ENCODE measurements at places on chromosomes 1 and 21.

DNA sequence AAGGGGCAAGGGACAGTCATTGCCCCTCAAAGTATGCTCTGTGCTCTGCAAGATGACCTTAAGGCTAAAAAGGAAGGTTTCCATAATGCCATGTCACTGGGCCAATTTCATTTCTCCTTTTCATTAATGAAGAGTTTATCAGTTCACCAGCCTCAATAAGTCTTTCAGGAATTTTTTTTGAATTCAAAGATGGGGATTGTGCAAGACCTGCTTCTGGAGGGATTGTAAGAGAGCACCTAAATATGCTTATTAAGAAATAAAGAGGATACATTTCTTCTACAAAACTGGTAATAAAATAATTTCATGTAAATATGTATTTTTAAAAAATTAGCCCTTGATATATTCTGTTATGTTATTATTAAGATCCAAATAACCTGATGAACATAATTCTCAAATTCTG, 86.8 kb upstream of the RGS4 start:
- no peak for DNase-seq

DNA sequence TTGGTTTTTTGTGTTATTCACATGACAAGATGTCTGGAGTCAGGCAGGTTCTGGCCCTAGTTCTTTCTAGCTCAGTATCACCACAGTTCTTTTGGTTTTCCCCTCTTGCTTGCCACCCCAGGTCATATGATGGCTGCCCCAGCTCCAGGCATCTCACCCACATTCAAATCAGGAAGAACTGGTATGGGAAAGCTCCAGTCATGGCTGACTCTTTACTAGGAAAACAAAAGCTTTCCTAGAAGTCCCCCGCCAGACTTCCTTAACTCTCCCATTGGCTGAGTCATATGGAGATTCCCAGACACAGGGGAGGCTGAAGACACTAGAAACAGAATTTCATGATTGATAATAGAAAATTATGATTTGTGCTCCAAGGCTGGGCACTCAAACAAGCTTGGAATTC, 22.1 kb upstream of the EYA3 start:
- no peak for DNase-seq

DNA sequence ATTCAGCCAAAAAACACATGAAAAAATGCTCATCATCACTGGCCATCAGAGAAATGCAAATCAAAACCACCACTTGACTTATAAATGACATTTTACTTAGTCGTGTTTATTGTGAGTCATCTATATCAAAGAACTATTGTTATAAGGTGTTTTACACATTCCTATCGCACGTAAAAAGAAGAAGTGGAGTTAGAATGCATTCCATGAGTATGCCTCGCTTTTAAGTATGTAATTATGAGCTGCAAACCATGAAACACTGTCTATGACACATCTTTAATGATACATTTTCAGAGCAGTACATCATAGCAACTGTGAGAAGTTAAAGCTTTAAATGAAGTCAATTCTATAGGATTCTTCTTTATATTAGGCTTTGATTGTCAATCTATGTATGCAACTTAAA, 614.3 kb upstream of the ADAMTS5 start:
- DNase-seq: no peak

DNA sequence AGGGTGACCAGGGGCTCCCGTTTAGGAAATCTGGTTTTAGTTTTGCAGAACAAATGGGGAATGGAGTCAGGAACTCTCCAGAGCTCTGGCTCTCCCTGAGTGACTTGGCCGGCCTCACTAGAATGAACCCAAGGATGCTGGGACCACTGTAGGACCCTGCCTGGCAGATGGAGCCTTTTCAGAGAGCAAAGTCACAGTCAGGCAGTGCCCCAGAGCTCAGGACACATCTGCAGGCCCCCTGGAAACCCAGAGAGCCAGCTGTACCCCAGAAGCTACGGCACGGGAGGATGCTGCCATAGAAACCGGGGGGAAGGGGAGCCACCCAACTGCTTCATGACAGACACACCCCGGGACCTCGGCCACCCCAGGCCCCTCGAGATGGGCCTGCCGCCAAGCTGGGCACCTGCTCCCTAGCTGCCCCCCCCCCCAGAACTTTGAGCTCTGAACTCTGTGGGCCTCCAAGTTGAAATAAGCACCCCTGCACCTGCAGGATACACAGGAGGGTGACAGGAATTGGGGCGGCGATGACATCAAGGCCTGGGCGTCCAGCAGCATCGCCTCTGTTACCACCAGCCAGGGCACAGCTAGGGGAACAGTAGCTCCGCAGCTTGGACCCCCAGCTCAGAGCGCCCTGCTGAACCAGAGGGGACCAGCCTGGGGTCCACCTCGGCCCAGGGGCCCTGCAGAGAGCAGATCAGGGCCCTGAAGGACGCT, 91.8 kb upstream of the VAMP3 start:
- DNase-seq: no peak

DNA sequence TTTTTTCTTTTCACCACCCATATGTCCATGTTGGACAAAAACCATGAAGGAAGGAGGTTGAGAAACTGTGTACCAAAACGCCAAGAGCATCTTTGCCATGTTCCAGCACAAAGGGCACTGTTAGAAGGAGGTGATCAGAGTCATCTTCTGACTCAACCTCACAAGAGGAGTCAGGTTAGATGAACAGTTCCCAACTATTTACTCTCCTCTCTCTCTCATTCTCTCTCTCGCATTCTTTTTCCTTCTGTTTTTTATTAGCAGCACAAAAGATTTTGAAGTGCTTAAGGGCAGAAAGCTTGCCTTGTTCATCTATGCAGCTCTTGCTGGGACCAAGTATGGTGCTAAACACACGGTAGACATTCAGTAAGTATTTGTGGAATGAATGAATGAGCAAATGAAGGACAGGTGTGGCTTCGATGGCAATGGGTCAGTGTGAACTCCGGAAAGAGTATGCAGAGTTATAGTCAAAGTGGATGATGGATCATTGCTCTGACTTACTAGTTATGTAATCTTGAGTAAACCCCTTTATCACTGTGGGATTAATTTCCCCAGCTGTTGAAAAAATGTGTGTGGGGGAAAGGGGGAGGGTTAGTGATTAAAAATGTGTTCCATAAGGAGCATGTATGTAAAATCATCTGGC, 33.9 kb downstream of the DDR2 start:
- no peak for DNase-seq

- DNase-seq: no peak
These were observed 83.3 kb downstream of the ZFYVE9 start for GRCh38 chr1:52225174-52225573.

DNA sequence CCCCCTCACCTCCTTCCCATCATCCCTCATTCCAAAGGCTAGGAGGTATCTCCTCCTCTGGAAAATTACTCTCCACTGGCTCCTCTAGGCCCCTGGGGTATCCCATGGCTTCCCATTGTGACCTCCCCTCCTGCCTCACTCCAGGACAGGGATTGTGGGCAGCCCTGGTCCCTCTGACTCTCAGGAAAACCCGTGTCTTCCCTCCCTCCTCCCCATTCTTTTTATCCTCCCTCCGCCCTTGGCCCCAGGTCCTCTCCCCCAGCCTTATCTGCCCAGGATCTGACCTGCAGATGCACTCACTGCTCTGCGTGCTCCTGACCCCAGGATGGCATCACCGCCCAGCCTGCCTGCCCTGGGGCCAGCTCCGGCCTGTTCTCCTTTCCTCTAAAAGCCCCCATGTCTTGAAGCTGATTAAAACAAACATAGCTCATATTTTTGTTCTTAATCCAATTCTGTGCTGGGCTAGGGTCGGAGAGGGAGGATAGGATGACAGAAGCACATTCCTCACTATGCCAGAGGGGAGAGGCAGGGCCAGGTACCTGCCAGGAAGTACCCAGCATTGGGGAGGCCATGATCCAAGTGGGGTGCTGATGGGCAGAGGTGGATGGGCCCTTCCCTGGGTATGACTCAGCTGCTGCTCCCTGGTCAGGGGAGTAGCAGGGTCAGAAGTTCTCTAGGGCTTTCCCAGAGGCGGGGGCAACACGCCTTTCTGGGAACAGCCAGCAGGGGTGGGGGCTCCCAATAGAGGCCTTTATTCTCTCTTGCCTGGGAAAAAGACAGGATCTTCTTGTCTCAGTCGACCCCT, 13.8 kb upstream of the UBL4B start:
- no peak for DNase-seq

DNA sequence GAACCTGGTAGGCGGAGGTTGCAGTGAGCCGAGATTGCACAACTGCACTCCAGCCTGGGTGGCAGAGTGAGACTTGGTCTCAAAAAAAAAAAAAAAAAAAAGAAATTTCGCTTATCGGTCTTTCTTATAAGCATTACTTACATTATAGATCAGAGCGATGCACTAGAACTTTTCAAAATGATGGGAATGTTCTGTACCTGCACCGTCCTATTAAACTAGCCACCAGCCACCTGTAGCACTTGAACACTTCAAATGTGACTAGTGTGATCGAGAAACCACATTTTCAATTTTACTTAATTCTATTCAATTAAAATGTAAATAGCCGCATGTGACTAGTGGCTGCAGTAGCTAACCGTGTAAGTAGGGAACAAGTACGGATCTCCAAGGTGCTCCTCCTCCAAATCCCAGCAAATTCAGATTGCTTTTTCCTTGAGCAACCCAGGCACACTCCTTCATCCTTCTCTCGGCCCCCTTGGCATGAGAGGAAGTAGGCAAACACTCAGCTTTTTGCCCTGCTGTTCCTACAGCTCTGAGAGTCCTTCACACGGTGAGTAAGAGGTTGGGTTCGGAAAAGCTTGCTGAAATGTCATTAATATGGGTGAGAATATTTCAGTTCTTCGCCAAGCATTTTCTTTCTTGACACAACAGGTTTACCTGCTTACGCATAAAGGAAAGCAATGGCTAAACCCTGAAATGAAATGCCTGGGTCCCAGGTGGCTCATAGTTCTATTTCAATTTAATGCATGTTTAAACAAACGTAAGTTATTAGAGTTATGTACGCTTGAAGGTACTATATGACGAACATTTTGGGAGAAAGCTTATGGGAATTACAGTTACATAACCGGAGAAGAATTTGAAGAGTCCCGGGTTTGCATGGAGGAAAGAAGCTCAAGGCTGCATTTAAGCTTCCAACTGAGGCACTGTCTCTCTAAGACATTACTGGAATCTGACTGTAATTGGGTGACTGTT, 69.5 kb upstream of the HUNK start:
- no peak for DNase-seq

GRCh38 chr1:115476616-115477015, 138.6 kb upstream of the NGF start:
- no peak for DNase-seq

DNA sequence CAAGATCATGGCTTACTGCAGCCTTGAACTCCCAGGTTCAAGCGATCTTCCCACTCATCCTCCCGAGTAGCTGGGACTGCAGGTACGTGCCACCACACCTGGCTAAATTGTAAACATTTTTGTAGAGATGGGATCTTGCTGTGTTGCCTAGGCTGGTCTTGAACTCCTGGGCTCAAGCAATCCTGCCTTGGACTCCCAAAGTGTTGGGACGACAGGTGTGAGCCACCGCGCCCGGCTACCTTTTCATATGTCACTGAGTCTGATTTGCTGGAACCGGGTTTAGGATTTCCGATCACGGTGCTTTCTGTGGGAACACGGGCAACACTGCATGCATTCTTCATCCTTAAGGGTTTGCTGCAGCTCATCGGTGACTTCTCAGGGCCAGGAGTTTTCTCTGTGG, 32.2 kb upstream of the PCBP3 start:
- DNase-seq: no peak

DNA sequence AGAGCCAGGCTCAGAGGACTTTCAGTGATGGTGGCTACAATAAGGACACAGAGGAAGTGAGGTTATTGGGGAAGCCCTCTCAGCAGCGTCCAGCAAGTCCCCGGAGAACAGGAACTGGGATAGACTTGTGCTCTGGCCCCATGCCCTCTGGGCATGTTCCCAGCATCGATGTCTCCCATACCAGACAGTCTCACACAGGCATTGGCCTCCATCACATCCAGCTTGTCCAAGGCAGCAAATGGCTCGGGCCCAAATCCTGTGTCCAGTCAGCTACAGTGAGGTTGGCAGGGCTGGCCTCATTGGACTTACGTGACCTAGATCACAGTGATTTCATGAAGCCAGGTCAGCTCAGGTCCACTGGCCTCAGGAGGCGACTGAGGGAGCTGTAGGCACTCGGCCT, 19.6 kb upstream of the TMEM54 start:
- DNase-seq: no peak

DNA sequence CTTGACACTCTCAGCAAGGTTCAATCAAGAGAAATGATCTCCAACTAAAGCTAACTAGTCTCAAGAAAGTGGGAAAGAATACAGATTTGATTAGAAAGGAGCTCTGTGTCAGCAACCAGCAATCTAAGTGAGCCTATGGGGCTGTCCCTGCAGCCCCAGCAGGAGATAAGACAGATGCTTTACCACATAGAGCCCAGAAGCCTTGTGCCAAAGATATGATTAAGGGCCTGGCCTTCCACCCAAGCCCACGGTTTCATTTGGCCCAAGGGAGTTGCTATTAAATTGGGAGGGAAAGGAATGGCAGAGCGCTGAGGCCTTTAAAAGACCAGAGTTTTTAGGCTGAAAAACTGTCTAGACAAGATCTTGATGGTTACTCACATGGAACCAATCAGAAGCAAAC, 74.8 kb downstream of the HLCS start:
- no peak for DNase-seq

- no peak for DNase-seq
These were observed 72.2 kb downstream of the PLEKHA6 start for GRCh38 chr1:204287466-204287891.

- DNase-seq: no peak
These were observed 3.9 kb downstream of the TMPRSS2 start for GRCh38 chr21:41504030-41504429.

- no peak for DNase-seq
These were observed 3.1 kb downstream of the IGSF3 start for GRCh38 chr1:116664366-116664977.

- DNase-seq: peak; percentile 82
These were observed 115.9 kb downstream of the HIVEP3 start for GRCh38 chr1:41802532-41803501.

- no peak for DNase-seq
These were observed 10.8 kb downstream of the COL9A2 start for GRCh38 chr1:40306296-40306695.

- peak; percentile 60 for DNase-seq
These were observed 198.1 kb downstream of the SLC35F3 start for GRCh38 chr1:234102583-234102982.

GRCh38 chr1:196440711-196441110, 167.5 kb downstream of the KCNT2 start:
- no peak for DNase-seq

GRCh38 chr1:63012339-63012738, 228.4 kb downstream of the ATG4C start:
- no peak for DNase-seq

DNA sequence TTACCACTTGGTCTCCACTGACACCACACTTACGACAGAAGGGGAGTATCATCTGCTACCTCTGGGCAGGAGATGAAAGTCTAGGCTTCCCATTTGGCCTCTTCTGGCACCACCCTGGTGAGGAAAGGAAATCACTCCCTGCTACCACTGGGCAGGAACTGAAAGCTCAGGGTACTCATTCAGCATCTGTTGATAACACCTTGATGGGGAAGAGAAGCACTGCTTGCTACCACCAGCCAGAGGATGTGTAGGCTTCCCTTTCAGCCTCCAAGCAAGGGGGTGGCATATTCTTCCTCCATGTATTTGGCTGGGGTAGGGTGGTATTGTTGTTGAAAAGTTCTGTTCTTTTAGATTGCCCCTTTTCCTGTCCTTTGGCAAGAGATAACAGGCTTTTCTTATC, 115.0 kb downstream of the ACBD6 start:
- DNase-seq: no peak

Measured in NCI-H446 treated with DMSO at 0.1 percent for 48 hours (cell line).